NB4 (cell line): ENCODE measurements at places on chromosomes 1 and 21.

- peak; percentile 92 for DNase-seq
These were observed 1.5 kb downstream of the RGS2 start for GRCh38 chr1:192810253-192810880.

GRCh38 chr1:72371259-72372035 lies 89.1 kb upstream of the NEGR1 start:
- DNase-seq = no peak

DNA sequence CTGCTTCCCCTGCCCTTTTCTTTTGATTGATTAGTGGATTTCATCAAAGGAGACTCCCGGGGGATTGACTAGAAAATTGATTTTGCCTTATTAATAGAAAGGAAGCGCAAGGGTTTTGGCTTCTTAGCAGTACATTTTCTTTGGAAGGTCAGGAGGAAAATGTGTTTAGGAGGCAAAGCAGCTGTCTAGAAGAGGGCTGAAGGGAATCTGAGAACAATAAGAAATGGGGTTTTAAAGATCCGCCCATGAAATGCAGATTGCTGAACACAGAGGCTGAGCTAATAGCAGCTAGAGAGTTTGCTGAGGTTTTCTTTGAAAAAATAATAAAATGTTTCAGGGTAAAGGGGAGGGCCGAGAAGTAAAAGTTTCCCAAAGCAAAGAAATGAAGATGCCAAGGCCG lies 4.9 kb downstream of the SERTAD4 start:
- DNase-seq = no peak

- no peak for DNase-seq
These were observed 103.2 kb downstream of the HLCS start for GRCh38 chr21:36863260-36863659.
